ENCODE measurements at places on chromosomes 3 and 15.
A peak's percentile ranks its signal among the peaks of the same experiment; 100 is the strongest.

- H3K27ac ChIP-seq: no peak overlapping the region
- no peaks in the 10 kb centered on the region for H3K27me3 ChIP-seq
- no peaks in the 10 kb centered on the region for H3K36me3 ChIP-seq
These were observed 125.6 kb upstream of the TBL1XR1 start for GRCh38 chr3:177322881-177323280.

GRCh38 chr3:55860049-55860721 is 373.1 kb upstream of the WNT5A start:
- H3K36me3 ChIP-seq: no peaks in the 10 kb centered on the region
- no peak overlapping the region for H3K4me3 ChIP-seq
- H3K4me1 ChIP-seq: peaks cover 17% of the 10 kb centered on the region
- H3K27ac ChIP-seq: peak overlapping the region; percentile 6

DNA sequence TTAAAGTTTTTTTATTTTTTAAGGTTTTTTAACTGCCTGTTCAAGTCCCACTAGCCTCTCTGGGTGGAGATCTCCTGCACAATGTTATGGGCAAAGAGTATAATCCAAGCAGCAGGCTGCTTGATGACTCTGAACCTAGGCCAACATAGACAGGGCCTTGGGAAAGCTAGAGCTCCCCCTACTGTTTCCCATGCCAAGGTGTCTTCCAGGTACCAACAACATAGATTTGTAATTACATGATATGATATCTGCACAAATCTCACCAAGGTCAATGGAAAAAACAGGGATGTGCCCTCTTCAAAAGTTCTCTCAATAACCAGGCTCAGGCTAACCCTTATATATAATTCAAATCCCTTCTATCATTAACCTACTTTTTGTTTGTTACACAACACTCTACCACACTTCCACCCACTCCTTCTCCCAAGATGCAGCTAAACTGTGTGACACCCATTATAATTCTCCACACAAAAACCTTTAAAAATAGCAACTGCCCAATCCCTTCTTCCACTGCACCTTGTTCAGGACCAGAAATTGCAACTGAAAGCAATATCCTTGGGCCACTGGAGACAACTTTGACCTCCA is 43.8 kb downstream of the RBM15B start:
- no peaks in the 10 kb centered on the region for H3K4me1 ChIP-seq
- H3K36me3 ChIP-seq: peaks cover 19% of the 10 kb centered on the region
- H3K27ac ChIP-seq: no peak overlapping the region
- H3K27me3 ChIP-seq: no peaks in the 10 kb centered on the region
- H3K4me3 ChIP-seq: no peak overlapping the region

DNA sequence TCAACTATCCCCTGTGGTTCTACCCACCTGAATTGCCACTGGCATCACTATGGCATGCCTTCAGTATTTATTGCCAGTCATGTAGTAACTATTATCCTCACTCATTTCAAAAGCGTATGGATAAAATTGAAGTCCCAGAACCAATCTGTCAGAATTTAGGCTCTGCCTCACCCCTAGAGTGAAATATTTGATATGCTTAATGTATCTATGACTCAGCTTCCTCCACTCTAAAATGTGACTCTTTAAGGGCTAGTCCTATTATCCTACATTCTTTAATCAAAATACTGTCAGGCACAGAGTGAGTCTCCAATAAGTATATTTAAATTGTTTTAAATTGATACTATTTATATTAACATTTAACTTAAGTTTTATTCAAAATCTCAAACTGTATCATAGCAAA is 27.6 kb downstream of the ARPP21 start:
- no peak overlapping the region for H3K27ac ChIP-seq
- H3K4me3 ChIP-seq: no peak overlapping the region
- no peaks in the 10 kb centered on the region for H3K27me3 ChIP-seq
- no peaks in the 10 kb centered on the region for H3K36me3 ChIP-seq
- peaks cover 25% of the 10 kb centered on the region for H3K4me1 ChIP-seq

DNA sequence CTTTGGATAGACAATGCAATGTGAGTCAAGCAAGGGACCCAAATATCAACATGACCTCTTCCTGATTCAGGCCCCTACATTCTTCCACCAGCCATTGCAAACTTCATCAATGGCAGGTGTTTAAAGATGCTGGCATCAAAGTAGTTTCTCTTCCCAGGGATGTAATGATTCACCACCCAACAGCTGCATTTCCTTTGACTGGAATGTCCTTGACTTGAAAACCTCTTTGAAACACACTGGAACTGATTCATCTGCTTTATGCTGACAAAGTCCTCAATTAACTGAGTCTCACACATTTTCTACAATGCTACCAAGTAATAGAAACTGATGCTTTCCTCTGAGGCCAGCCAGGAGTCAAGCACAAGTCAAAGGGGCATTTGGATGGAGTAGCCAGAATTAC is 385.5 kb downstream of the GBE1 start:
- no peak for DNase-seq
- H3K27ac ChIP-seq: no peak overlapping the region
- H3K4me3 ChIP-seq: no peak overlapping the region
- H3K36me3 ChIP-seq: no peaks in the 10 kb centered on the region

GRCh38 chr15:73922186-73923151 is 3.8 kb upstream of the LOXL1 start:
- no peak for DNase-seq
- H3K27ac ChIP-seq: peak overlapping the region; percentile 40

DNA sequence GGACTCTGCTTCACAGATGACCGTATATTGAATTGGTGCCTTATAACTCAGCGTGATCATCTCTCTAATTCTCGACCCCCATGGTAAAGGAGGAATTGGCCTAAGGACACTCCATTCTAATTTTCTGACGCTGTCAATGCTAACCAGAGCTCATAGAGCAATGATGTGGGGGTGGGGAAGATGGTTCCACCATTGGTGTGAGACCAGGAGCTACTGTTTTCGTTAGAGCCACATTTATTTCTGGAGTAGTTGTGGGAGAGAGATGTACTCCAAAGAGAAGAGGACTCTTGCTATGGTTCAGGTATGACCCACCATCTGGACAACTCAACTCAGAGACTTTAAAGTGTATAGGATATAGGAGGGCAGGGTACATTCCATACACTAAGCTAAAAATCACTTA is 16.3 kb downstream of the ZBTB38 start:
- H3K27me3 ChIP-seq: no peaks in the 10 kb centered on the region
- peaks cover 6% of the 10 kb centered on the region for H3K36me3 ChIP-seq

- no peaks in the 10 kb centered on the region for H3K27me3 ChIP-seq
- no peaks in the 10 kb centered on the region for H3K36me3 ChIP-seq
- DNase-seq: no peak
- peak overlapping the region; percentile 64 for H3K27ac ChIP-seq
- no peak overlapping the region for H3K4me3 ChIP-seq
These were observed 70.7 kb upstream of the DPH6 start for GRCh38 chr15:35616498-35617271.

DNA sequence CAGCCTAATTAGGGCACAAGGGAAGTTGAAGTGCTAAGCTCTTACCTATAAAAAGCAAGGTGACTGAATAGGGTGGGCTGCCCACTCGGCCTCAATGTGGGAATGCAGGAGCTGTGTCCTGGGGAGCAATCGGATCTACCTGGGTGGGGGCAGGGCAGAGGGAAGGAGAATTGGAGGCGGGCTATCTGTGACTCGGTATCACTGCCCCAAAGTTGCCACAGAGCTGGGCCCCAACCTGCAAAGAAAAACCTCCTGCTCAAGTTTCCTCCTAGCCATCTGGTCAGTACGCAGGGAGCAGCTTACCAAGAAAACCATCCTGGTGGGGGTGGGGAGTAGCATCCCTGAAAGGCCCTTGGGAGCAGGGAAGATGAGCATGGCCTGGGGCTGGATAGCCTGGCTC is 10.7 kb downstream of the CIB2 start:
- no peak overlapping the region for H3K4me3 ChIP-seq
- no peaks in the 10 kb centered on the region for H3K27me3 ChIP-seq
- H3K36me3 ChIP-seq: no peaks in the 10 kb centered on the region
- H3K27ac ChIP-seq: no peak overlapping the region
- DNase-seq: no peak
- H3K4me1 ChIP-seq: no peaks in the 10 kb centered on the region

DNA sequence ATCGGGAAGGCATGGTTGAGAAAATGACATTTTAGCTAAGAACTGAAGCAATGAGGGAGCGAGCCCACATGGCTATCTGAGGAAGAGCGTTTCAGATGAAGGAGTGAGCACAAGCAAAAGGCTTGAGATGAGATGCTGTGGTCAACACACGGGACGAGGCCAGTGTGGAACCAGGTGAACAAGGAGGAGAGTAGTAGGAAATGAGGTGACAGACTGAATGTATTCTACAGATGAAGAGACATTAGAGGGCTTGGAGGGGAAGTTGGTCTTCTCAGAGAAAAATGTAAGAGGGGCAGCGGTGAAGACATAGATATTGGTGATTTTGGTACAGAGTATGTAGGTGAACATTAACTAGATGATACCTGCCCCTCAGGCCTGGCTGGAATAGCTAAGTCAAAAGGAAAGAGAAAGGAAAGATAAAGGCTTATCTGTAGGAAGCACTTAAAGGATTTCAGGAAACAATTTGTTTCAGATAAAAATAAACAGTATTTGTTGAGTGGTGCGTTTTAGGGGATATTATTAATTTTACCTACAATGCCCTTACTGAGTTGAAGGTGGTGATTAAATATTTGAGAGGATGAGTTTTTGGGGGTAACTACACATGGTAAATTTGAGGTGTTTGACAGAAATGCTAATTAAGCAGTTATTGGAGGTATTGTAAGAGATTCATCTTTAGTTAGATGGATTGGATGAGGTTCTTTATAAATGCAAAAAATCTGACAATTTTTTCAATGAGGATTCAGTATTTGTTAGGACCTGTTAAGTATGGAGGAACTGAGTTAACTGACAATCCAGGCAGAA is 57.0 kb downstream of the SLTM start:
- DNase-seq: no peak
- no peaks in the 10 kb centered on the region for H3K4me1 ChIP-seq
- no peaks in the 10 kb centered on the region for H3K27me3 ChIP-seq
- no peak overlapping the region for H3K4me3 ChIP-seq

DNA sequence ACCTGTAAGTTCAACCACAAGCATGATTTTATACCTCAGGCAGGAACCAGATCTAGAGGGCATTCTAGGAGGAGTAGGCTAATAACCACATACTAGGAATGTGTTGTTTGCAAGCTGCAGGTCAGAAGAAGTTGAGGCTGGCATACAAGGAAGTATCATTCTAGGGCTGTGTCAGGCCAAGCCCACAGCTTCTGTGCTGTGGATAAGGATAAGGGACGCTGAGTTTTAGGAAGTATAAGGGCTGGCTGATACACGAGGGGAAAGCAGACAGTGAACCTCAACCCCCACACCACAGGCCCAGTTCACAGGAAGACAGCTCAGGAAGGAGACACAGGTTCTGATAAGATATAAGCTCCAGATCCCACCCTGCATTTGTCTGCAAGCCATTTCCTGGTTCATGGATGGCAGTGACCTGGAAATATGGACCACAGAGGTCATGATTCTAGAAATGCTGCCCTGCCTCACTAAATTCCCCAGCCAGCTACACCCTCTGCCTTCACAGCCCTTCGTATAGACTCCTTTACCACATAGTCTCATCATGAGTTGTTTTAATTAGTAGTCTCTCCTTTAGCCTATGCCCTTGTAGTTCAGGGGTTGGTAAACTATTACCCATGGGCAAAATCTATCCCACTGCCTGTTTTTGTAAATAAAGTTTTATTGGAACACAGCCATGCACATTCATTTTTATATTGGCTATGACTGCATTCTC is 260.7 kb downstream of the OPA1 start:
- no peak overlapping the region for H3K4me3 ChIP-seq
- no peaks in the 10 kb centered on the region for H3K27me3 ChIP-seq

GRCh38 chr3:52829482-52829881 is 990 bp downstream of the ITIH4 start:
- H3K36me3 ChIP-seq: no peaks in the 10 kb centered on the region
- H3K4me1 ChIP-seq: peaks cover 21% of the 10 kb centered on the region
- no peak overlapping the region for H3K27ac ChIP-seq
- no peak for DNase-seq
